ENCODE measurements at places on chromosomes 5 and 9.

DNA sequence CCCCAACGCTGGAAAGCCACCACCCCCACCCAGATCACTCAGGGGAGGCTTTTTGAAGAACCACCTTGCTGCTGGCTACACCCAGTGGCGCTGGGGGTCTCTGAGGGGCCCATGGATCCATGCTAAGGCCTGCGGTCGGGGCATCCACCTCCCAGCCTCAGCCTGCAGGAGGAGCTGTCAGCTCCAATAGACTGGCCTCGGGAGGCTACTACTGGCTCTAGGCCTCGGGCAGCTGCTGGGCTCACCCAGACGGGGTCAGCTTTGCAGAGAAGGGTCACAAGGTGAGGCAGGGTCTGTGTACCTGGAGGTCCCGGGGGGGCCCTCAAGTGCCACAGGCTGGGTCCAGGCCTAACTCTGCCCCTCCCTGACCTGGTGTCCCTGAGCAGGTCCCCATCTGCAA, 193.7 kb downstream of the OLFM1 start:
- no peak for DNase-seq

DNA sequence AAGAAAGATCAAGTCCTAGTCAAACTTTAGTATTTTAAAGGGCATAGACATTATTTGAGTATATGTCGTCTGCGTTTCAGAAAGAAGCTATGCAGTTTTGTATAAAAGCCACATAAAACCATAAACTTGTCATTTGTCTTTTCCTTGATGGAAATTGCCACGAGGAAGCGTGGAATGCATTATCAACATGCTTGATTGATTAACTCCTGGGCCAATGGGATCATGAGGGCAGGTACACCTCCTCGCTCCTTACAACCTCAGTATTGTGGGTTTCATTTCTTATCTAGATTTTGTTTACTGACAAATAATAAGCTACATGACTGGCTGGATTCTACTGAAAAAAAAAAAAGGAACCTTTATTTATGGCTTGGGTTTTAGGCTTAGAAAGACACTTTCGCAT, 122.5 kb upstream of the RFX3 start:
- DNase-seq, result no peak

- no peak for DNase-seq
Observed at GRCh38 chr5:147972076-147972840, 65.9 kb upstream of the C5orf46 start.

GRCh38 chr9:105508530-105508929, 49.4 kb upstream of the FKTN start:
- no peak for DNase-seq

GRCh38 chr9:115008536-115009270, 78.3 kb upstream of the TNFSF8 start:
- no peak for DNase-seq

GRCh38 chr5:23648656-23649055, 141.2 kb downstream of the PRDM9 start:
- DNase-seq, result no peak

DNA sequence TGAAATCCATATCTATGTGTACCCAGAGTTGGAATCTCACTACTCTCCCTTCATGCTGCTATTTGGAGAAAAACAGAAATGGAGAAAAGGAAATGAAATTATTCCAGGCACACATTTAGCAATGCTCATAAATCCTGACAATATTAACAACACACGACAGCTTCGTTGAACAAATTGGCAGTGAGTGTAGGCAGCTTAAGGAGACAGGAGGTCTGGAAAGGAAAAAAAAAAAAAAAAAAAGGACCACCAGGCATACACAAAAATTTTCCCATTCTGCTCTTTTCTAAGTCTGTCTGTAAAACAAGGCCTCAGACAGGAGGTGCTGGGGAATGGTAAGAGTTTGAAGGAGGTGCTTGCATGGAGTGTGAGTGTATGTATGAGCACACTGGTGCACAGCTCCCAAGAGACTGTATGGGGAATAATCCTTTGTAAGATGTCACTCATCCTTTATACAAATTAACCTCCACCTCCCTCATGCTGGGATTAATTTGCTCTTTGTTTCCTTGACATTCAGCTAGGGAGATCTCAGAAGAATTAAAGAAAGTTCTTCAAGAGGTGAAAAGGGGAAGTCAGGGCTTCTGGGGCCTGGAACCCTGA, 78.9 kb downstream of the ASTN2 start:
- no peak for DNase-seq

DNA sequence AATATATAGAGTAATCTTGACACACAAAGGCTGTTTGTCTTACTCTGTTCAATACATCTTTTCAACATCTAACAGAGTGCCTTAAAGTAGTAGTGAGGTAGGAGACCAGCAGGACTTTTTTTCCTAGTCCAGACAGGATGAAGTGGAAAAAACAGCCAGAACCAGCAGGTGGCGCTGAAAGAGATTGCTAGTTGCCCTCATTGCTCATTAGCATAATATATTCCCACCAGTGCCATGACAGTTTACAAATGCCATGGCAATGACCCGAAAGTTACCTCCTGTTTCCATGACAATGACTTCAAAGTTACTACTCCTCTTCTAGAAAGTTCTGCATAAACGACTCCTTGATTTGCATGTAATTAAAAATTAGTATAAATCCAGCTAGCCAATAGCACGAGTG, 387.4 kb downstream of the ACTL7B start:
- DNase-seq, result no peak
